ENCODE measurements at places on chromosomes 3 and 15.

GRCh38 chr15:57521503-57521902 lies 70.2 kb upstream of the MYZAP start:
- no peak for DNase-seq

DNA sequence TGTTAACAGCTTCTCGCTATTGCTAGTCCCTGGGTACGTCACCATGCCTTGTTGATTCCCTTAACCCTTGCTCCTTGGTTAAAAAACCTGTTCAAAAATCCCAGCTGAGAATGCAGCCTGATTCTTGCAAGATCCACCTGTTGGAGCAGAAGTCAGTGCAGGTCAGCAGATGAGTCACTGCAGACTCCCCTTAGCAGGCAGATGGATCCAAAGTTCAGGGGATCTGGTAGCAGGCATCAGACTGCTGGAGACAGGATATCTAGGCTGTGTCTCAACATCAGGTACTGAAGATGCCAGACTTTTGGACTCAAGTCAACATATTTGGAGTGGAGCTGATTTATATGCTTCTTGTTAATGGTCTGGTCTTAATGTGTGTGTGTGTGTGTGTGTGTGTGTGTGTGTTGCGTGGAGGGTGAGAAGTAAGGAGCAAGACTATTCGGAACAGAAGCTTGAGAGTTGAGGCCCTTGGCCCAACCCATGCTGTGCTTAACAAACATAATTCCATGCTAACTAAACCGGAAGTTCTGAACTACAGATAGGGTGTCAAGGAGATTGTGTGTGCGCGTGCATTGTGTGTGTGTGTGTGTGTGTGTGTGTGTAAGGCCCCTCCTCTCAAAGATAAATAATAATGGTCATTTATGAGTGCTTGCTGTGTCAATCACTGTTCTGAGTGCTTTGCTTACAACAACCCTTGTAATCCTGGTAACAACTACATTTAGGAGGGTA lies 1.0 kb upstream of the C3orf52 start:
- DNase-seq, result no peak

DNA sequence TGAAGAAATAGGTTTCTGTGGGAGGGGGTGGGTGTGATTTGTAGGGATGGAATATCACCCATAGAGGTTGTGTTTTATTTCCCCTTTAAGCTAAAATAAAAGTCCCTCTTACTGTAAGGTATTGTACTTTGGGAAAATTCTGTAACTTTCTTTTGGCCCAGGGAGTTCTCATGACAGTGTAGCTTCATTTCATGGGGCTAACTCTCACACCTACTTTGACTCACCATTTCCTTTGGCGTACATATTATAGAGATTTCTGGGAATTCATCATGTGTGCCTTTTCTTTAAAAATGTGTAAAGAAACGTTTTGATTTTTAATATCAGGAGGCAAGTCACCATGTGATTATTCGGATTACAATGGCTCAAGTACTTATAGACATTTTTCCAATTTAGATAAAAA lies 477.7 kb upstream of the CFAP20DC start:
- no peak for DNase-seq

- DNase-seq, result peak; percentile 58
Observed at GRCh38 chr15:40150163-40150925, 10.5 kb upstream of the BUB1B start.

- DNase-seq, result peak; percentile 92
Observed at GRCh38 chr15:51776952-51777569, 25.7 kb downstream of the TMOD2 start.

- DNase-seq, result no peak
Observed at GRCh38 chr15:49628379-49628778, 7.5 kb downstream of the DTWD1 start.

- DNase-seq, result no peak
Observed at GRCh38 chr3:98026425-98027084, 8.6 kb downstream of the GABRR3 start.

GRCh38 chr3:150544041-150544440 lies 2.3 kb downstream of the SERP1 start:
- DNase-seq, result no peak

- no peak for DNase-seq
Observed at GRCh38 chr3:128073185-128073725, 21.0 kb downstream of the SEC61A1 start.

- DNase-seq, result no peak
Observed at GRCh38 chr15:76776480-76776879, 128.7 kb downstream of the SCAPER start.

GRCh38 chr3:170726976-170727661 lies 141.2 kb upstream of the SLC7A14 start:
- no peak for DNase-seq

- DNase-seq, result peak; percentile 15
Observed at GRCh38 chr15:88832820-88833730, 29.8 kb downstream of the ACAN start.

DNA sequence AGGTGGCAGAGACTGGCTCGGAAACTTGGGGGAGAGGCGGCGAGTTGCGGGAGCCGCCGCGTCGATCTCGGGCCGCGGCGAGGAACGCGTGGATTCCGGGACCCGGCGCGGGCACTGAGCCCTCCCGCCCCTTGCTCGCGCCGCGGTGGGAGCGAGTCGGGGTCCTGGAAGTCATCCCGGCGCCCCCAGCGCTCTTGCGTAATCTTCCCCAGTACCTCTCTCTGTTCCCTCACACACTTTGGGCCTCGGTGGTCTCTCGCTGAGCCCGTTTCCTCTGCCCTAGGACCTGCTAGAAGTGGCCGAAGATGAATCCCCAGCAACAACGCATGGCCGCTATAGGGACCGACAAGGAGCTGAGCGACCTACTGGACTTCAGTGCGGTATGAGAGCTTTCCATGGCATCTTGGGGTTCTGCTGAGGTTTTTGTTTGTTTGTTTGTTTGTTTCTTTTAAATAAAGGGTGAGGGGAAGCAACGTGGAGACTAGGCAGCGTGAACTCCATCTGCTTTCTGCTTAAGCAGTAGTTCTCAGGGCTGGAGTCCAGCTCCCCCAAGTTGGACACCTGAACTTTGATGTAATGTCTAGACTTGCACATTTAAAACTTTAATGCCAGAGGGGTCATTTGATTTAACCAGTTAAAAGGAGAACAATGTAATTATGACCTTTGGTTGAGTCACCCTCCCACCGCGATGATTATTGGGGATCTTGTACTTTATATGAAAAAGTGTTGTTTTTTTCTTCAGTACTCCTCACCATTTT lies 1.3 kb downstream of the TCF12 start:
- DNase-seq, result peak; percentile 34

GRCh38 chr3:125160606-125161371 lies 51.8 kb downstream of the SLC12A8 start:
- no peak for DNase-seq

DNA sequence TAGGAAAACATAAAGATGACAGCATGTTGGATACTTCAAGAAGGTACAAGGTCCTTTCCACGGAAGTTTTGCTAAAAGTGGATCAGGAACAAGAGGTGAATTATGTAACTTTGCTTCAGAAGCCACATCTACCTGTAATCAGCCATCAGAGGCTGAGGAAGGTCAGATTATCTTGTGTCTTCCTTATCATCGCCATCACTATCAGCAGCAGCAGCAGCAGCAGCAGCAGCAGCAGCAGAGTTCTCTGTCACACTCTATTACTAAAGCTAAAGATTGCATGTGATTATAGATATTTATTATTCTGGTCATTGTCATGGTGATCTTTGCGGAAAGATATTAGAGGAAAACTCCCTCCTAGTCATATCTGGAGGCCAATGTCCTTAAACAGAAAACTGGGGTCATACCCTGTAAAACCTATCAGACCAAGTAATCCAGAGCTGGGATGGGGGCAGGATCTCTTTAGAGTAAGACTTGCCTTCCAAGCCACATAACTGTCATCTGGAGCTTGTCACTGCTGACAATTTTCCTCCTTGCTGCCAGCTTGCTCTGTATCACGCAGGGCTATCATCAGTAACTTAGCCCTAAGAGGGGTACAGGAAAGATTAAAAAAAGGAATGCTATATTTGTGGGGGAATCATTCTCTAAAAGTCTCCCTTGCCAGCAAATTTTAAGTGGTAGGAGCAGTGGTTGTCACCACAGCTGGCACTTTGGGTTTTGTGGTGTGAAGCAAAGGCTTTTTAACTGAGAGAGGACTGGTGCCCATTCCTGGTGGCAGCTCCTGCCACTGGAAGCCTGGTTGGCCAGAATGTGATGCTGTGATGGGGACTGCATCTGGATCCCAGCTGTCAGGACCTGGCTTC lies 130.9 kb upstream of the RASGRP1 start:
- no peak for DNase-seq

DNA sequence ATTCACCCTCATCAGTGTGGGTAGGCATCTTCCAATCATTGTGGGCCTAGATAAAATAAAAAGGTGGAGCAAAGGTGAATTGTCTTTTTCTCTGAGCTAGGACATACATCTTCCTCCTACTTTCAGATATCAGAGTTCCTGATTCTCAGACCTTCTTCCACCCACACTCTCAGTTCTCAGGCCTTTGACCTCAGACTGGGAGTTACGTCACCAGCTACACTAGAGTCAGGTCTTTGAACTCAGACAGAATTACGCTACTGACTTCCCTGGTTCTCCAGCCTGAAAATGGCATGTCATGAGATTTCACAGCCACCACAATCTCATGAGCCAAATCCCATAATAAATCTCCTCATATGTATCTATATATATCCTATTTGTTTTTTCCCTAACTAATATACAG lies 39.0 kb downstream of the STRIT1 start:
- DNase-seq, result no peak

DNA sequence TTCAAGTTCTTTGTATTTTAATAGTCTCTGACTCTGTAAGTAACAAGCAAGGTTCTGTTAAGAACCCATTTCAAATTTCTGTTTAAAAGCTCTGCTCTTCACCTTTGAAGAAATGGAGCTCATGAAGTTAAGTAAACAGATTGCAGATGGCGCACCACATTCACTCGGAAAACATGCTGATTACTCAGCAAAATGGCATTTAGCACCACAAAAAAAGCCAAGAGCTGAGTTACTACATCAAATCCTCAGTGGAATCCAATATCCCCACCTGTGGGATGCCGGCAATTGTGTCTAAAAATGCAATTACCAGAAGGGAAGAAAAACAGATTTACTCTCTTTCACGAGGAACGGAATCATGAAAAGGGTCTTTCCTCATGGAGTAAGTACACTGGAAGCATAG lies 758.0 kb downstream of the NTRK3 start:
- no peak for DNase-seq

DNA sequence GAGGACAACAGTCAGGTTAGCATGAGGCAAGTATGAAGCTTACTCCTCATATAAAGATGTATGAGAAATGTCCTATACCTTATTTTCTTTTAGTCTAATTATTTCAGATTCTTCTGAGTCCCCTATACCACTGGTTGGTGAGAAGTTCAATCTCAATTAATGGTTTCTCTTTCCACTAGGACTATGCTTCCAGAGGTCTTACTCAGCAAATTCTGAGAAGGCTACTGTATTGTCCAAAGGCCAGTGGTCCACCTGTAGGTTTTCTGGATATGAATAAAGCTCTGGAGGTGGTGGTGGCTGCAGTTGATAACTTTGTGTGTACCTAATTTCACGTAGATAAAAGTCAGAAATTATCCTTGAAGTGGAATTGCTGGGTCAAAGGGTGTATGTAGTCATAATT lies 149.4 kb downstream of the EPHB1 start:
- DNase-seq, result no peak

DNA sequence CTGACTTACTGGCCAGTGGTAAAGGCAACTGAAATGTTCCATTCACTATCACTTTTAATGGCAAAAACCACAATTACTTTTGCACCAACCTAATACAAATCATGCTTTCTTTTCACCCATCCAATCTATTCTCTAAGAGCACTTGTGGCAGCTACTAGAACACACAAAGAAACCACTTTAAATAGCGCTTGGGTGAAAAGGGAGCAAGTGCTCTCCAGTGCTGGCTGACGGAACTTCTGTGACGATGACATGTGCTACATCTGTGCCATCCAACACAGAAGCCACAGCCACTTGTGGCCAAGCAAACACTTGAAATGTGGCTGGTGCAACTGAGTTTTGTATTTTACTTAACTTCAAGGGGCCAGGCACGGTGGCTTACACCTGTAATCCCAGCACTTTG lies 18.9 kb downstream of the SH3BP5 start:
- DNase-seq, result peak; percentile 77

DNA sequence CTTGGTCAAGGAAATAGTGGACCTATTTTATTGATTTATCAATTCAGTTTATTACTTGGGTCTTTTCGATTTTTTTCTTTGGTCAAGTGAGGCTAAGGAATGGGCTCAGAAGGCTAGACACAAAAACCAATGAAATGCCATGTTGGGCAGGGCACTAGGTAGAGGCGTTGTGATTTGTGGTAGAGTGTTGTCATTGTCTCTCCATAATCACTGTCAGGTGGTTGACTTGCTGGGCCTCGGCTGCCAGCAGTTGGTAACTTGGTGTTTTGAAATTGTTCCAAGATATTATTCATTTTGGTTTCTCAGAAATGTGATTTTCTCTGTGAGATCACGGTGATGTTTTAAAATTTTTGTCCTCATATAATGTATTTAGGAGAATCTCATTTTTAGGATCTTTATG lies 173.6 kb downstream of the KLHL25 start:
- DNase-seq, result peak; percentile 17

DNA sequence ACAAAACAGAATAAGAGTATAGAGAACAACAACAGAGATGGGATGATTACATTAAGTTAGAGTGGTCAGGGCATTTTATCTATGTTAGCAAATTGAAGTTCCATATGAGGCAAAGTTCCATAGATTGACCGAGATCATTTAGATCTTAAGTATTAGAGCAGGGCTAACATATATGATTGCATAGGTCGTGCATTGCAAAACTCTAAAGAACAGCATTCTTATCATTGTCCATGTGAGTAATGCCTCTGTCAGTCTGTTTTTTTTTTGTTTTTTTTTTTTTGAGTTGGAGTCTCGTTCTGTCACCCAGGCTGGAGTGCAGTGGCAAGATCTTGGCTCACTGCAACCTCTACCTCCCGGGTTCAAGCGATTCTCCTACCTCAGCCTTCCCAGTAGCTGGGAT lies 341.7 kb upstream of the KCNH8 start:
- DNase-seq, result no peak
